Fibroblast of skin of right quadriceps (primary cell): ENCODE measurements at places on chromosomes 6 and 20.
A peak's percentile ranks its signal among the peaks of the same experiment; 100 is the strongest.

DNA sequence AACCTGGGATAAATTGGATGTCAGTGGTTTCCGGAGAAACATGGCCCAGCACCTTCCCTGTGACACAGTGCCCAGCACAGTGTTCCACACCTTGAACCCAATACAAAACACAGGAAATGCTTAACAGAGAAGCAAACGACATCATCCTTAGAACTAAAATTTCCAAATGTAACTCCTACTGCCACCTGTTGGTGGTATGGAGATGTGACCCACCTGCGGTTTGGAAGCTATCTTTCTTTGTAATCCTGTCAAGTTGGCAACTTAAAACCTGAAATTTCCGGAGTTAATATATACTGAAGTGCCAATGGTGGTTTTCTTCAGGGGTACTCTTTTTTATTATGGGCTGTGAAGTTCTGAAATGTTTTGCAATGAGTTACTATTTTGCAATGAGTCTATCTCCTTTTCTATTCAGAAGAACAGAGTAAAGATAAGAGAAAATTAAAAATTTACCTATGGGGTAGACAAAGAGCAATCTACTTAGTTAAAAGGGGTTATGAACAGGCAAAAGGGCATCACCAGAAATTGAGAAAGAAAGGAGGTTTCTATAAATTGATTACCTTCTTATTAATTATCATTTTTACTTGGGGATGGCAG, 658.8 kb downstream of the PTPRT start:
- DNase-seq: no peak

GRCh38 chr20:12925210-12925755, 83.5 kb upstream of the SPTLC3 start:
- peak; percentile 83 for DNase-seq

DNA sequence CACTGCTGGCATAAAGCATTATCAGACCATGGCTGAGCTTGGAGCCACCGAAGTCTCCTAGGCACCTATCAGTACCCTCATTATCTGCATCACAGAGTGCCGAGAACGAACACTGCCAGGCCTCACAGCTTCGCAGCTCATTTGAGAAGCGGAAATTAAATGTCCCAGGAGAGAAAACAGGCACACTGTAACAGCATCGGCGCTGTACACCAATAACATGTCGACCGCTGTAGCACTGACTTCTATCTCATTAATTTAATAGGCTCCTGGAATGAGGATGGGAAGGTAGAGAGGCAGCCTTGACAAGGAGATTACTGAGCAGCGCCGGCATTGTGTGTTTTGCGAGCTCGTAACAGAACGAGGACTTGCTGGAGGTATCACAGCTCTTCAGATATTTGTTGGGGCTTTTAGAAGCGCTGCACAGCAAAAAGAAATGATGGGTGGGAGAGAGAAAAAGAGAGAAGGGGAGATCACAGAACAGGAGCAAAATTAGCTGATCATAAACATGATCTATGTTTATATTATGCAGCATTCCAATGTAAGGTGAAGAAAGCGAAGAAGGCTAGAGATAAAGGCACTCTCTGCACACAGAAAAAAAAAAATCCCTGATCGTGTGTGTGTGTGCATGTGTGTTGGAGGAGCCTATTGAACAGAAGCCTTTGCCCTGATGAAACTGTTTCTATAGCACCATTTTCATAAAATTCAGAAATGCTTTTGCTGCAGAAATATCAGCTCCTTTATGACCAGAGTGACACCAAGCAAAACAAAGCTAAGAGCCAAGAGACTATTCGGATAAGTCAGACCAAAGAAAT, 29.2 kb downstream of the ID4 start:
- DNase-seq: no peak

GRCh38 chr20:35597186-35597585, 18.4 kb upstream of the SPAG4 start:
- DNase-seq: no peak

DNA sequence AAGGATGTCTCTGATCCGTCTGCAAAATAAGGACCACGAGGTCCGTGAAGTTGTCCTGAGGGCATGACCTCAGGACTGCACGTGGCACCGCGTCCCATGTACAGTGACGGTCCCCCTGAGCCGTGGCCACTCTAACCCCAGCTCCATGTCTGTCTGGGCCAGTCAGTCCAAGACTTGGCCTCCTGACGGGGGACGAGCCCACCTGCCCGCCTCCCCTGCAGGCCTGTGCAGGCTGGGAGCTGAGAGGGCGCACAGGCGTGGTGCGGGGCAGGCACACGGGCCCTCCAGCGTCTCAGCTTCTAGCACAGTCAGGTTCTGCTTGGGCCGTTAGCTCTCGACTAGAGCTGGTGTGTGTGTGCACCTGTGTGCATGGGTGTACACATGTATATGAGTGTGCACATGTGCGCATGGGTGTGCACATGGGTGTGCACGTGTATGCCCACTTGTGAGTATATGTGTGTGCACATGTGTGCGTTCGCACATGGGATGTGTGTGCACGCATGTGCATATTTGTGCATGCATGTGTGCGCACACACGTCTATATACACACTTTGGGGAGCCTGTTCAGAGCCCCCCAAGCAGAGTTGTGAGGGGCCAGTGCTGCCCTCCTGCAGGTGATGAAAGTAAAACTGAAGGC, 307.0 kb downstream of the TAF4 start:
- DNase-seq: no peak

DNA sequence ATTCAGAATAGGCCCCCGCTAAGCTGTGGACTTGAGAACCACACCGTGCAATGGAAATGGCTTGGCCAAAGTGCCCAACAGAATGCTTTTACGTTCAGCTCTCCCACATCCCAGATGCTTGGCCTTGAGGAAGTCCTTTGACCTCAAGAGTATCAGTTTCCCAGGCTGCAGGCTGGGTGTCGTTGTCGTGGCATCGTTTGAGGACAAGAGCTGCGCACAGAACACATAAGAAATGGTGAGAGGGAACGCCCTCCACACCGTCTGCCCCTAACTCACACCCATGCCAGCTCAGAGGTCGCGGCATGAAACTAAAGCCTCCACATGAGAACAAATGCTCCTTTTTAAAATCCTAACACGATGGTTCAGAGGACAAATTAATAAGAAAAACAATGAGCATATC, 37.0 kb downstream of the NFATC2 start:
- DNase-seq: no peak

DNA sequence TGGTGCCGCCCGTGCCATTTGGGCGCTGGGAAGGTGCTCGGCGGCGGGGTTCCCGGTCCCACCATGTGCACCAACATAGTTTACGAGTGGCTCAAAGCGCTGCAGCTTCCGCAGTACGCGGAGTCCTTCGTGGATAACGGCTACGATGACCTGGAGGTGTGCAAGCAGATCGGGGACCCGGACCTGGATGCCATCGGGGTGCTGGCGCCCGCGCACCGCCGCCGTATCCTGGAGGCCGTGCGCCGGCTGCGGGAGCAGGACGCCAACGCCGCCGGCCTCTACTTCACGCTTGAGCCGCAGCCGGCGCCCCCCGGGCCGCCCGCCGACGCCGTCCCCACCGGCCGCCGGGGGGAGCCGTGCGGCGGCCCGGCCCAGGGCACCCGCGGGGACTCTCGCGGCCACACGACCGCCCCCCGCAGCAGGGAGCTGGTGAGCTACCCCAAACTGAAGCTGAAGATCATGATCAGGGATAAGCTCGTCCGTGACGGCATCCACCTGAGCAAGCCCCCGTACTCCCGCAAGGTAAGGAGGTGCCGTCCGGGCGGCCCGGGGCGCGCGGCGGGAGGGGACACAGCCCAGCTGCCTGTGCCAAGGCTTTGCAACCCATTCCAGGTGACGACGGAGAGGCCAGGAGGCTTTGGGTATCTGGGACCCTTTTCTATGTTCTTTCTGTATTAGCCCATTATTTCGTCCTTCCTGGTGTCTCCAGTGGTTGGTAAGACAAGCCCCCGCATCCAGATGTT, 547 bp downstream of the SAMD5 start:
- no peak for DNase-seq

DNA sequence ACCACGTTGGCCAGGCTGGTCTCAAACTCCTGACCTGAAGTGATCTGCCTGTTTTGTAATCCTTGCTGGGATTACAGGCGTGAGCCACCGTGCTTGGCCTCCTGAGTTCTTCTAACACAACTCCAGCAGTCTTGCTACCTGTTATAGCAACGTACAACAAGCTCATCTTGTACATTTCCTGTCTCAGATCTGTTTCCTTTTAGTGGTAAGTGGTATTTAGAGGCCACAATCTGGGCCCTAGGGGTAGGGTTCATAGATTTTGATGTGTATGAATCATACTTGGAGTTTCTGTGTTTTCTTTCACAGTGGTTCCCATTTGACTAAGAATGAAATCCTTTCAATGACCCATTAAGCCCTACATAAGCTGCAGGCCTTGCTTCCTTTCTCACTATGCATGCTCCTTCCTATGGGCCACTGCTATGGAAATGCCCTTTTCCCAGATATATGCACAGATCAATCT, 27.1 kb upstream of the SYNCRIP start:
- peak; percentile 59 for DNase-seq

GRCh38 chr6:25788305-25788922, 33.9 kb downstream of the SLC17A4 start:
- DNase-seq: peak; percentile 32

GRCh38 chr20:35768731-35769664, 2.8 kb upstream of the PHF20 start:
- DNase-seq: peak; percentile 95

GRCh38 chr20:61937963-61938838, 127.5 kb downstream of the TAF4 start:
- no peak for DNase-seq

DNA sequence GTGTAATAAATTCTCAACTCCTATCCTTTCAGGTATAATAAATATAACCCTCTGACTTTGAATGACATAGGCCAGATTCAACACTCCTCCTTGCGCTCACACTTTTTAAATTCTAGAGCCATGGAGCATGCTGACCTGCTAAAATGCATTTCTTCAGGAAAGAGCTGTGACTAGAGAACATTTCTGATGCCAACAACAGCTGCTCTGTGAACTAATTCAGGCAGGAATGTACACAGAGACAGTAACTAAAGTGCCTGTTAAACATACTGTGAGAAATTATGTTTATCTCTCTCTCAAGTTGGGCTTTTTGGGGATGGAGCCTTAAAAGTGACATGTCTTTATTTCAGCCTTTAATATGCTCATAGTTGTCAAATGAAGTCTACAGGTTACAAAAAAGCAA, 8.3 kb downstream of the NHSL1 start:
- no peak for DNase-seq

DNA sequence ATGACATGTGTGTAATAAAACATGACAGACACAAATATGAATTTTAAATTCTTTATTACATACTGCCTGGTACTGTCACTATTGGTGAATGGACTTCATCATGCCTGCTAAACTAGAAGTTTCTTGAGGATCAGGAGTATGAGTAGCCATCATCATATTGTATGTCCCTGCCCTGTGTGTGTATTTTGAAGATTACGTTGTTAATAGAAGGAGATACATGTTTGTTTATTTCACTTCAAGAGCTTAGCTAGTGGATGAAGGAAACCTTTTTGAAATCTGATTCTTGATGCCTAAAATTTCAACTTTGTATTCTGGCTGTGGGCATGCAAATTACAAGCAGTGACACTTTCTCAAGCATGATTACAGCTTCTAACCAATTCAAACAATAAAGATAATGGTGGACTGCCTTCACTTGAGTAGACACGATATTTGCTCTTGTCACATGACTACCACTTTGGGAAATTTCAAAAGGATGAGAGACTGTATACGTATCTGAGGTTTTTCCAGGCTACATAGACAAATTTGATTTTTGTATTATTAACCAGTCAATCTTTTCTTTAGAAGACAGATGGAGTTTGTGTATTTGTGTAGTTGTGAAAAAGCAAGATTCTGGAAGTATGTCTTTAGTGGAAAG, 3.5 kb downstream of the TBPL1 start:
- DNase-seq: no peak

GRCh38 chr6:45584127-45584526, 206.4 kb upstream of the SUPT3H start:
- DNase-seq: no peak

DNA sequence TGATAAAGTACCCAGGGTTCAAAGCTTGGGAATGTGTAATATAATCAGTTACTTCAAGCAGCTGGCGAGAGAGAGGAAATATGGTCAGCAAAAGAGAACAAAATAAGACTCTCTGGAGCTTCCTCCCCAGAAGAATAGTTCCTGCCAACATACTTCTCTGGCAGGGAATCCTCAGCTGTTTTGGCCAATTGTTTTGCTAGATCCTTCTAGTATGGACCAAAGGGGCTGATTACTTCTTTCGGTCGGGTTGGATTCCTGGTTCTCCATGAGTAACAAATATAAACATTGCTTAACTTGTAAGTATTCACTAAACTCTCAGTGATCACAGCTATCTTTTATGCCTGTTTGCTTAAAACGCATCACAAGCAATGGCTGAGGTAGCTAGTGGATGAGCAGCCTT, 31.4 kb upstream of the FBXO9 start:
- DNase-seq: peak; percentile 37

DNA sequence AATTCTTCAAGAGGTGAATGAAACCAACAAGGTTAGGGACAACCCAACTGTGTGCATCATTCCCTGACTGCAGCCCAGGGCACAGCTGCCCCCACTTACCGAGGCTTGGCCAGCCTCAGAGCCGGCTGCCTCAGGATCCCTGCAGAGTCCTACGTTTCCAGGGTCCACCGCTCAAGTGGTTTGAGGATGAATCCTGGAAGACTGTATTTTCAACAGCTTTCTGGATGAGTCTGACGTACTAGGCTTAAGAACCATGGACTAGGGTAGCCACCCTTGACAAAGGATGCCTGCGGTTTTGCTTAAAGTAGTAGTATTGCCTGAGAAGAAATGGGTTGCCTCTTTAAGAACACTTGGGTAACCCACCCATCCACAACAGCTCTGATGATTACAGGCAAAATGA, 101.4 kb downstream of the FOXC1 start:
- DNase-seq: no peak

DNA sequence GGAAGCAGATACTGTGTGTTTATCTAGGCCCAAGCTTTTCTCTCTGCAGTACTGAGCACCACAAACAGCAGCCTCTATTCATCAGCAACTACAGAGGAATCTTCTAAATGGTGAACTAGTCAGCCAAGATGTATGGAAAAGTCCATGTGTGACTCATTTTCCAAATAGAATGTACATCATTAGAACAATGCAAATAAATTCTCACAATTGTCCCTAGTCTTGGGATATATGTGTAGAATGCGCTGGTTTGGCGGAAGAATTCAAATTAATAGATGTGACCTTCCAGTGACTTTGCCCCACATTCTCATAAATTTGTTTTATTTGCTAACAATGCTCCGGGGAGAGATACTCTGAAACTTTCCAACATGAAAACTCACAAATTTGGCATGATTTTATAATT, 436.2 kb downstream of the CBLN4 start:
- DNase-seq: no peak

- DNase-seq: no peak
These were observed 109.6 kb downstream of the SLC22A3 start for GRCh38 chr6:160457823-160458222.

DNA sequence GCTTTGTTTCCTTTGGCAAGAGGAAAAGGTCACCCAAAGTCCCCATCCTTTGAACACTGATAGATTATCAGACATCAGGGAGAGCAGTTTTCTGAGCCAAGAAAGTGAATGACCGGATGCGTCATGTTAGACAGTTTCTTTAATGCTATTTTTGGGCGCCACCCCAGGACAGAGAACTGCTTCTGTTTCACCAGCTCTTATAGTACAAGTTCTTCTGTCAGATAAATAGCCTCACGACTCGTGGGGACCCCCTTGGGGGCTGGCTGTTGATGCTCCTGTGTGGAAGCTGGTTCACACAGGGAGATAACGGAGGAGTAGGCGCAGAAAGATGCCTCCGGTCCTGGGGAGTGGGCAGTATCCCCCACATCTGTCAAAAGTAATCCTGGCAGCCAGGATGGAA, 54.6 kb downstream of the NPEPL1 start:
- no peak for DNase-seq

GRCh38 chr6:163702736-163703135, 288.2 kb downstream of the QKI start:
- no peak for DNase-seq

GRCh38 chr20:62811720-62812119, 5.1 kb upstream of the COL9A3 start:
- no peak for DNase-seq
